Activated CD4-positive, alpha-beta T cell treated with anti-CD3 and anti-CD28 coated beads for 36 hours (primary cell): ENCODE measurements at places on chromosomes 7 and 10. TPM values are rescaled to one million over a fixed set of nuclear protein-coding genes. Genes with fewer than 3 reads are reported as not detected.
A peak's percentile ranks its signal among the peaks of the same experiment; 100 is the strongest.

DNA sequence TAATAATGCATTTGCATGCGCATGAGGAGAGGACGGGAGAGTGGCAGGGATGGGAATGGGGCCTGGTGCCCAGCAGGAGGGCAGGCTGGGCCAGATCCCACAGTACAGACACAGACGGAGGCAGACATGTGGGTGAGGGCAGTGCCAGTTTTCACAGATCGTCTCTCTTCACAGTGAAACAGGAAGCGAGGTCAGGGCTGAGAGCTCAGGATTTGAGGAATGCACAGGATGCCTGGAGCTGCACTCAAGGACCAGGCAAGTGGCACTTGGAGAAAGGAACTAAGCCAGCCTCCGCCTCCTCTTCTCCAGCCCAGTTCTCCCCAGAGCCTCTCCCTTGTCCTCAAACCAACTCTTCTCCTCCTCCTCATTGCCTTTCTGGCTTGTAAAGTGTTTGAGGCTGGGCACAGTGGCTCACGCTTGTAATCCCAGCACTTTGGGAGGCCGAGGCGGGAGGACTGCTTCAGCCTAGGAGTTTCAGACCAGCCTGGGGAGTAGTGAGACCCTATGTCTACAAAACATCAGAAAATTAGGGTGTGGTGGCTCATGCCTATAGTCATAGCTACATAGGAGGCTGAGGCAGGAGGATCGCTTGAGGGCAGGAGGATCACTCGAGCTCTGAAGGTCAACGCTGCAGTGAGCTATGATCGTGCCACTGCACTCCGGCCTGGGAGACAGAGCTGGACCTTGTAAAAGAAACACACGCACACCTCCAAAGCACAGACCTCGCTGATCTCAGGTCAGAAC lies 115.2 kb downstream of the HIP1 start:
- H3K27ac ChIP-seq = no peak overlapping the region
- no peaks in the 10 kb centered on the region for H3K36me3 ChIP-seq
- DNase-seq = no peak
- no peaks in the 10 kb centered on the region for H3K27me3 ChIP-seq
- H3K4me3 ChIP-seq = no peak overlapping the region
- H3K4me1 ChIP-seq = peaks cover 4% of the 10 kb centered on the region

GRCh38 chr7:40918701-40919271 lies 784.0 kb downstream of the SUGCT start:
- DNase-seq = no peak
- no peaks in the 10 kb centered on the region for H3K27me3 ChIP-seq
- H3K4me1 ChIP-seq = no peaks in the 10 kb centered on the region
- H3K4me3 ChIP-seq = no peak overlapping the region

- H3K4me1 ChIP-seq = peaks cover 2% of the 10 kb centered on the region
- no peak overlapping the region for H3K4me3 ChIP-seq
- H3K27me3 ChIP-seq = no peaks in the 10 kb centered on the region
- no peaks in the 10 kb centered on the region for H3K36me3 ChIP-seq
Measured at GRCh38 chr7:75611557-75612178, 119.5 kb downstream of the SPDYE5 start.

GRCh38 chr10:55491712-55492111 lies 690.7 kb upstream of the PCDH15 start:
- no peak for DNase-seq
- no peak overlapping the region for H3K4me3 ChIP-seq
- no peaks in the 10 kb centered on the region for H3K36me3 ChIP-seq
- H3K27me3 ChIP-seq = no peaks in the 10 kb centered on the region

SYCE1 gene
- 0.66 TPM for total RNA-seq

GRCh38 chr7:8260871-8261694 lies 884 bp downstream of the ICA1 start:
- peak; percentile 47 for DNase-seq
- peaks cover 8% of the 10 kb centered on the region for H3K4me1 ChIP-seq
- H3K36me3 ChIP-seq = no peaks in the 10 kb centered on the region
- peak overlapping the region; percentile 67 for H3K4me3 ChIP-seq
- H3K27ac ChIP-seq = peak overlapping the region; percentile 44

TSPAN33 gene
- total RNA-seq = 7.5 TPM

DNA sequence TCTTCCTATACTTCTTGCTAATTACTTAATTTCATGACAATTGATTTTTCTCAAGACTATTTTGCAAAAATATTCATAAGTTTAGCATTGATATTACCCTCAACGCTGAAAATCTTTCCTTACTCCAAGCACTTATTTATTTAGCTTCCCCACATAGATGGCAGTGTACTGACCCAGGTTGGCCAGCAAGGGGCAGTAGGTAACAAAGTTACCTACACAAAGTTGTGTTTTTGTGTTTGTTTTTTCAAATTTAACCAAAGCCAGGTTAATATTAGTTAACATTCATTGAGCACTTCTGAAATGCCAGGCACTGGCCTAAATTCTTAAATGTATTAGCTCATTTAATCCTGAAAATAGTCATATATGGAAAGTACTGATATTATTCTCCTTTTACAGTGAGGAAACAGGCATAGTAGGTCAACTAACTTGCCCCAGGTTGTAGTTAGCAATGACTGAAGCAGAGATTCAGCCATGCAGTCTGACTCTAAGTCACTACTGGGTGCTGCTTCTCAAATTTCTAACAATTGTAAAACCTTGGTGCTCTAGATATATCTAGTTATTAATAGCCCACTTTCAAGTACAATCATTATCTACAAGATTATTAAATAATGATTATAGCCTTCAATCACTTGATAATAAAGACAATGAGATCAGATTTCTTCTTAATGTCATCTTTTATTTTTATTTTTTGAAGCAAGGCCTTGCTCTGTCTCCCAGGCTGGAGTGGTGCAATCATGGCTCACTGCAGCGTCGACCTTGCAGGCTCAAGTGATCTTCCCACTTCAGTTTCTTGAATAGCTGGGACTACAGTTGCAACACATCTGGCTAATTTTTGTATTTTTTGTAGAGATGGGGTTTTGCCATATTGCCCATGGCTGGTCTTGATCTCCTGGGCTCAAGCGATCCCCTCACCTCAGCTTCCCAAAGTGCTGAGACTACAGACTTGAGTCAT lies 5.8 kb upstream of the GGCT start:
- H3K4me1 ChIP-seq = peaks cover 6% of the 10 kb centered on the region
- no peaks in the 10 kb centered on the region for H3K27me3 ChIP-seq
- no peak overlapping the region for H3K4me3 ChIP-seq
- no peak overlapping the region for H3K27ac ChIP-seq
- peak; percentile 59 for DNase-seq

DNA sequence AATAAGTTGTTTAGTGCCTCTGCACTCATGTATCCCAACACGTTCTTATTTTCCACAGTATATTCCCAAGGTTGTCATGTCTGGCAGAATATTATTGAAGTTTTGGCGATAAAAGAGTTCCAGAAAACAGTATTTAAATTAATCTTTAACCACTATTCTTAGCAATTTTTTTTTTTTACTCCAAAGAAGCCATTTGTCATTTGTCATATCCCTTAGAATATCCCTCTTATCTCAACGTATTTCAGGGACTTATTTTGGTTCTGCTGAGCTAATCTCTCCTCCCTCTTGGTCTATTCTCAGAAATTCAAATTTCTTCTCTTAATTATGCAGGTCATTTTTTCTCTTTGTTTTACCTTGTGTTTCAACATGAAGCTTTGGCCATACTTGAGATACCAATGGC lies 643.4 kb downstream of the ANKRD7 start:
- H3K4me3 ChIP-seq = no peak overlapping the region
- H3K27ac ChIP-seq = no peak overlapping the region
- H3K27me3 ChIP-seq = no peaks in the 10 kb centered on the region

- H3K27me3 ChIP-seq = no peaks in the 10 kb centered on the region
- no peak overlapping the region for H3K27ac ChIP-seq
- no peaks in the 10 kb centered on the region for H3K4me1 ChIP-seq
Measured at GRCh38 chr10:34880817-34881216, 65.7 kb upstream of the PARD3 start.
